ENCODE measurements at places on chromosomes 7 and 10.

GRCh38 chr10:46301056-46301645 is 14.4 kb downstream of the ANTXRL start:
- no peak for DNase-seq

- DNase-seq: no peak
Observed at GRCh38 chr7:148746135-148746534, 47.4 kb downstream of the CUL1 start.

DNA sequence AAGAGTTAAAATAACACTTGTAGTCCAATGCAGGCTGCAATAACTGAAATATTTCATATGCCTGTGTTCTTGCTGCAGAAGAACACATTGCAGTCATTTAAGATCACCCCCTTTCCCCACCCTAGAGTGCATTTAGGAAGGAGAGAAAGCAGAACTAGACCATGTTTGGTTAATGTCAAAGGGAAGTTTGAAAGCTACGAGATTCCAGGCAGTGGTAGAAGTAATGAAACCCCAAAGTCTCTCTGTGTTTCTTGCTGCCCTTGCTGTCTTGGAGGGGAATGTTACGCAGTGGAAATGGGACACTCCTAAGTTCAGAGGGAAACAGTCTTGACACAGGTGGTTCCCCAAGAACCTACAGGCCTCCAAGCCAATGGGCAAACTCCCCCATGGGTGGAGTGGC is 242.9 kb downstream of the PTEN start:
- DNase-seq: no peak

DNA sequence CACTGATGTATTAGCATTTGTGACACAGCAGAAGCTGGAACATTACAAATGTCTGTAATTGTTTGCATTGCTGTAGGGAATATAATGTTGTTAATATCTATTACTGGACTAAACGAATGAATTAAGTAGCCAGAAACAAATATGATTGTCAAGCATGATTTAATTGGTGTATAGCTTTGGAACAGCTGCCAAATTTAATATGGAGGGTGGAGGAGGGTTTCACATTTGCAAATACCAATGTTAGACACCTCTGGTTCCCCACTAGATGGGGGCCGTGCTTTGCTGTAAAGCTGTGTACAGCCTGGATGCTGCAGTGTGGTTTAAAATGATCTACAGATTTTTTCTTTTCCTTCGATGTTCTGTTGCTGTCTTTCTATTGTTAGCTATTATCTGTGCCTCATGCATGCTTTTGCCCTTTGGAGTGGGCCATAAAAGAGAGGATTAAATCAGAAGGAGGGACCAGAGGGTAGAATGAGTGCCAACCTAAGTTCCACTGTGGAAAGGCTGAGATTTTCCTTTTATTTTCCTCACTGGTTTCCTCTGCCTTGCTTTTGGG is 23.1 kb downstream of the DNAJB9 start:
- no peak for DNase-seq

DNA sequence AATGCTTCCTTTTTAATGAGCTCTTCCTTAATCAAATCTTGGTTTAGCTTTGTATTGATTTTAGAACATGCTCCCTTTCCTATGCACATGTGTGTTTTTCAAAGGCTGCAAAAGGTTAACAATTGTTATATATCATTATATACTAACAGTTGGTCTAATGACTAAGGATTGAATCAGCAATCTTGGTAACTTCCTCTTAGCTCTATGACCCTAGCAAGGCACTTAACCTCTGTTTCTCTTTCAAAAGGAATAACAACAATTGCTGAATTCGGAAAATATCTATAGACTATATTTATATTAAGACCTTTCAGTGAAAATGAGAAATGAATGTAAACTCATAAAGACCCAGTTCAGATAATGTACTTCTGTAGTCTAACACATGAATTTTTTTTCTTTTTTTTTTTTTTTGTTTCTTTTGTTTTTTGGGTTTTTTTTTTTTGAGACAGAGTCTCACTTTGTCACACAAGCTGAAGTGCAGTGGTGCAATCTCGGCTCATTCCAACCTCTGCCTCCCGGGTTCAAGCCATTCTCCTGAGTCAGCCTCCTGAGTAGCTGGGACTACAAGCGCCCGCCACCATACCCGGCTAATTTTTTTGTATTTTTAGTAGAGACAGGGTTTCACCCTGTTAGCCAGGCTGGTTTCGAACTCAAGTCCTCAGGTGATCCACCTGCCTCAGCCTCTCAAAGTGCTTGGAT is 48.8 kb downstream of the HOXA1 start:
- DNase-seq: no peak

- no peak for DNase-seq
Observed at GRCh38 chr7:467393-467828, 52.2 kb downstream of the PDGFA start.

DNA sequence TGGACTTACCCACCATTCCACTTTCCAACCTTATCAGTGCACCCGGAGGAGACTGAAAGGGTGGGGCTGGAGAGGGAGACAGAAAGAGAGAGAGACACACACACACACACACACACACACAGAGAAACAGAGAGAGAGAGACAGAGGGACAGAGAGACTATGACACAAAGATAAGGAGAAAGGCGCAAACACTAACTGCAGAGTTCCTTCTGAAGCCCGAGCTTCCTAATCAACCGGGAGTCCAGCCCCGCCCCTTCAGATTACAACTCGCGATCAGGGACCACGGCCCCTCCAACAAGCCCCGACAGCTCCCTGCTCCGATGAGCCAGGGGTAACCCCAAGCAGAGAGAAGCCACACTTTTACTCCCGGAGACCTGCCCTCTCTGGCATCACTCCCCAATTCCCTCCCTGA is 499 bp downstream of the GAL3ST4 start:
- DNase-seq: no peak

- no peak for DNase-seq
Observed at GRCh38 chr10:74892839-74893238, 66.4 kb downstream of the KAT6B start.

GRCh38 chr10:13352519-13352918 is 4.4 kb upstream of the SEPHS1 start:
- no peak for DNase-seq

- no peak for DNase-seq
Observed at GRCh38 chr10:13925971-13926780, 339.4 kb downstream of the PRPF18 start.

- DNase-seq: no peak
Observed at GRCh38 chr7:80467069-80467468, 44.8 kb downstream of the GNAT3 start.

DNA sequence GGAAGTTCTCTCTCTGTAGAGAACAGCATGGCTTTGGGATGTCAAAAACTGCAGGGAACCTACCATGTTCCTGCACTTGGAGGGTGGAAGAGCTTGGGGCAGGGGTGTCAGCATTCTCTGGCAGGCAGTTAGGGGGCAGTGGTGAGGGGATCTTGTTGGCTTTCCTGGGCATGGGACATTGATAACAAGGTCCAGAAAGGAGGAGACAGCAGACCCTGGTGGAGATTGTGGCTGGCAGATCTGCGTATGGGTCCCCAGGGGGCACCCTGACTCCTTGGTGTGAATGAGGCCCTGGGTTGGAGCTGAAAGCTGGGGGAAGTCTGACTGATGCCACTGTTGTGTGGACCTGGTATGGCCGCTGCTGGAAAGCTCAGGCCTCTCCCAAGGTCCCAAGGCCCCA is 22.9 kb upstream of the CAMK2B start:
- no peak for DNase-seq

DNA sequence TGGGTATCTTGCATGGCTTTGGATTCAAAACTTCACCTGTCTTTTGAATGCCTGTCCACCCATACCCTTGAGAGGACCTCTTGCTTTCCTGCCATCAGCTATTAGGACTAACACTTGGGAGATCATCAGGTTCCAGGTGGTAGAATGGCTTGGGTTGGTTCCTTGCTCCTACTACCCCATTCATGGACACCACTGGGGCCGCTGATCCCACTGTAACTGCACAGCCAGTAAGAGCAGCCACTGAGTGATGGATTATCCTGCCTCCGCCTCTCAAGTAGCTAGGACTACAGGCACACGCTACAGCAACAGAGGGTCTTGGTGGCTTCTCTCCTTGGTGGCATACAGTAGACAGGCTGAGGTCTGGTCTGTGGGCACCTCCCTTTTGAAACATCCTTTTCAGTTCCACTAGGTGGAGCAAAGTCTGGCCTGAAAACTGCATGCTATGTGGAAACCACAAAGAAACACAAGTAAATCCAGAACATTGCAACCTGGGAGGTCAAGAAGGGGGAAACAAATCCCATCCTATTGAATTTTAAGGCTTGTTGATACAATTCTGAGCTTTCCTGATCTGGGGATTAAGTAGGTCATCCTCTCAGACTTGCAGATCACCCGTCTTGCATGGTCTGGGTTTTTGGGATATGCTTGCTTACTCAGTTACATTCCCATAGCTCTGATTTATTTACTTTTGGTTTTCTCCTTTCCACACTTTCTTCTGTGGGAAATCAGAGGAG is 9.4 kb downstream of the WBP1L start:
- DNase-seq: no peak

- DNase-seq: no peak
Observed at GRCh38 chr10:29714096-29714874, 79.5 kb upstream of the SVIL start.

- DNase-seq: no peak
Observed at GRCh38 chr7:39406467-39406866, 159.7 kb upstream of the YAE1 start.

DNA sequence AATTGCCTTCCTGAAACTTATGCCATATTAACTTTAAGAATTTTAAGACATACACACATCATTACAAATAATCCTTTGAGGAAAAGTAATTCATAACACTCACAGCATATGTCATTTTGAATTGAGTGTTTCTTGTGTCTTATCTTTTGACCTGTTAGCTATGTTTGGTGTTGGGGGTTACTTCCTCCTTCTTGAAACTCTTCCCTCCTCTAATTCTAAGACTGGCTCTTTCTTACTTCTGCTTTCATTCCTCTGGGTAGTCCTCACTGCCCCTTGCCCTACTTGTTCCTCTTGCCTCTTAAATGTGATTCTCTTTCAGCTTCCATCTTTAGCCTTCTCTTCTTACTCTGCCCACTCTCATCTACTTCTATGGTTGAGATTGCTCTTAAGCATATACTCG is 28.3 kb upstream of the PIP4K2A start:
- DNase-seq: no peak

- DNase-seq: no peak
Observed at GRCh38 chr7:23349484-23350157, 50.5 kb downstream of the MALSU1 start.

DNA sequence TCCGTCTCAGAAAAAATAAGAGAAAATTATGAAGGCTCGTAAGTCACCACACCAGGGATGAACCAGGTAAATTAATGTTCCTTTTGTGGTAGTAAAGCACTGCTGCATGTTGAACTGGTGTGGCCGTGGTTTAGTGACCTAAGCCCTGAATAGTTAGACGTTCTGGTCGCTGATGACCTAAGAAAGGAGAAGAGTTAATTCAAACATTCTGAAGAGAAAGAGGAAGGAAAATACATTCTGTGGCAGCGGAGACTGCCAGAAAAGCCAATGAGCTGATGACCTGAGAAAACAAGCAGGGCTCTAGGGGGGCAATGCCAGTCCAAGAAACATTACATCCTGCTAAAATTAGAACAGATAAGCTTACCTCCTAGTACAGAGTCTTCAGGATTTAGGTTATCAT is 17.5 kb downstream of the DNAJC9 start:
- DNase-seq: no peak

DNA sequence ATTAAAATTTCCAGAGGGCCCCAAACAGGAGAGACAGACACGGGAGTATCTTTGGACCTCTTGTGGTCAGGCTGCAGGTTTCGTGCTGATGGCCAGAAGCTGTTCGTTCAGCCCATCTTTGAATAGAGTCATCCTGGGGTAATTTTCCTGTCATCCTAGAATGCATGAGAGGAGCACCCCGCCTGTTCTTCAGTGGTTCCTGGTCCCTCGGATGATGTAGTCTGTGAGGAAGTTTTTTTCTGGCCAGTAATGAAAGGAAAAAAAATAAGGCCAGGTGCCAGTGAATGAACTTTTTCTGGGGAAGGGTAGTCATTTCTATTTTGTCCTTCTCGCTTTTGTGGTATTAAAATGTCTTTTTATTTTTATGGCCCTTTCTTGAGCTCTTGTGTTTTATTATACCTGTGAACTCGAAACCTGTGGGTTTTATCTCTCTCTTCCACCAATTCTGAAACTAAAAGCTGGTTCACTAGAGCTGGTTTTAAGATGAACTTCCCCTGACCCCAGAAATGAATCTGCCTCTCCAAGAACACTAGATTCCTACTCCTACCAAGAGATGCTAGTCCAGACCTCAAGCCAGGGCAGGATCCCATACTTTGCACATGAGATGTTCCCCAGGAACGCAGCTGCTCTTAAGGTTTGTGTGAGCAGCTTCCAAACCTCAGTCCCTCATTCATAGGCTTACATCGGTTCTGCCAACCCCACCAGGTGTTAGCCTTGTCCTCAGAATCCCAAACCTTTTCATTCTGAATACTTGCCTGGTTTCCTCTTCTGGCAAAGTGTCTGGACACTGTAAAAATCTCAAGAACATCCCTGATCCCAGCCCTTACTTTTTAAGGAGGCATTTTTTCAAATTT is 15.4 kb upstream of the MEST start:
- DNase-seq: no peak

GRCh38 chr10:69428165-69428564 is 11.4 kb upstream of the TACR2 start:
- peak; percentile 11 for DNase-seq

DNA sequence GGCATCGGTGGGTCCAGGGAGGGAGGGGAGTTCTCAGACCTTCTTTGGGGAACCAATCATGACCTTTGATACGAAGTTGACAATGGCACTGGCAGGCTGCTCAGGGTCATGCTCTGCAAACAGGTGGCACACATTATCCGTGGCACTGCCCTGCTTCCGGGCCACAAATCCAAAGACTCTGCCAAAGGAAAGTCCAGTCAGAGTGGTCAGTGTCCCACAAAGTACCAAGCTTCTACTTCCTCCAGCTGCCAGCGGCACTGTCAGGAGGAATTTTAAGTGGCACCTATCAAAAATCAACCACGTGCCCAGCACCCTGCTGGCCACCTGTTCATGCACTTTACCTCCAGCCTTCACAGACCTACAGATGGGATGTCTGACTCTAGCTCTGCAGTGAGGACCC is 303.9 kb downstream of the TNS3 start:
- DNase-seq: no peak

- no peak for DNase-seq
Observed at GRCh38 chr10:102744374-102745051, 765 bp downstream of the WBP1L start.

GRCh38 chr10:62016623-62017490 is 115.4 kb downstream of the ARID5B start:
- no peak for DNase-seq

GRCh38 chr7:159229683-159230475 is 85.2 kb upstream of the VIPR2 start:
- no peak for DNase-seq

DNA sequence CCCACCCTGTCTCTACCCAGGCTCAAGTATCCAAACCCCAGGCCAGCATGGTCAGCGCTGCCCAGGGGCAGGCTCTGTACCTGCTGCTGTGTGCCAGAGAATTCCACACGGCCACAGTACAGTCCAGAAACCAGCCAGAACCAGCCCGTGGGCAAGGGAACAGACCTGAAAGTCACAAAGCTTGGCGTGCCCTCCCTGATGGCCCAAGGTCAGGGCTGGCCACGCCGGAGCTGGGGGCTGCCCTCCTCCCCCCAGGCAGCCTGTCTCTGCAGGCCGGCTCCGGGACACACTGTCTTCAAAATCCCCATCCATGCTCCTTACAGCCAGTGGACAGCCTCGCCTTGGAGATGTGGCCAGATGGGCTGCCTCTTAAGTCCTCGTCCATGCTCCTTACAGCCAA is 78.4 kb downstream of the CTBP2 start:
- DNase-seq: no peak

GRCh38 chr7:131034166-131034881 is 293.4 kb upstream of the MKLN1 start:
- no peak for DNase-seq

GRCh38 chr10:32972929-32973328 is 14.9 kb upstream of the ITGB1 start:
- no peak for DNase-seq

Measured in NCI-H187 treated with DMSO at 0.1 percent for 48 hours (cell line).